Hippocampal formation (tissue), 2 donors: ENCODE measurements at places on chromosomes 4 and X.

- no peak for DNase-seq
Measured at GRCh38 chr4:7547368-7548040, 112.8 kb upstream of the PSAPL1 start.

DNA sequence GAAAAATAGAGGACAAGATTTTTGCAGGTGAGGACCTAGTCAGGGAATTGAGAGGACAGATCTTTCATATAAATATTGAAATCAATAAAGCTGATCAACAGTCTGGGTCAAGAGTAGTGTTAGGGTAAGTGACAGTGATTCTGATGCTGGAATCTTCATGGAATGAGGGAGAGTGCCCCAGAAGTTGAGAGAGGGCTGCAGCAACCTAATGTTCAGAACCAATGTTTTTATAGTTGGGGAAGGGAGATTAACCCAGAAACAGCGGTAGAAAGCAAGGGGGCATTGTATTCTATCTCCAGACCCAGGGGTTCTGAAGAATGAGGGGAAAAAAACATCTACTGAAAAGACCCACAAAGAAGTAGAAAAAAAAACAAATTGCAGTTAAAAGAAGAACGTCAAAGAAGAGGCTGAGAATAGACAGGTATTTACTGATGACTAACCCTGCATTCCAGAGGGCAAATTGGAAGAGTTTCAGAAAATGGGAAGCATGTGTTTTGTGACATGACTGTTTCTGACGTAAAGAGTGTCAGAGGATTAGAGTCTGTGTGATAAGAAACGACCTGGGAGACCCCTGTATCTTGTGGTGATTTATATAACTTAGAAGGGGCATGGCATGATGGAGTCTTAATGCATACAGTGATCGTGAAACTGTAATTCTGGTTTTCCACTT lies 819.6 kb upstream of the EPHA5 start:
- no peak for DNase-seq

GRCh38 chrX:69080855-69081465 lies 84.3 kb downstream of the PJA1 start:
- no peak for DNase-seq

GRCh38 chr4:85544751-85545150 lies 69.8 kb downstream of the ARHGAP24 start:
- DNase-seq = no peak

DNA sequence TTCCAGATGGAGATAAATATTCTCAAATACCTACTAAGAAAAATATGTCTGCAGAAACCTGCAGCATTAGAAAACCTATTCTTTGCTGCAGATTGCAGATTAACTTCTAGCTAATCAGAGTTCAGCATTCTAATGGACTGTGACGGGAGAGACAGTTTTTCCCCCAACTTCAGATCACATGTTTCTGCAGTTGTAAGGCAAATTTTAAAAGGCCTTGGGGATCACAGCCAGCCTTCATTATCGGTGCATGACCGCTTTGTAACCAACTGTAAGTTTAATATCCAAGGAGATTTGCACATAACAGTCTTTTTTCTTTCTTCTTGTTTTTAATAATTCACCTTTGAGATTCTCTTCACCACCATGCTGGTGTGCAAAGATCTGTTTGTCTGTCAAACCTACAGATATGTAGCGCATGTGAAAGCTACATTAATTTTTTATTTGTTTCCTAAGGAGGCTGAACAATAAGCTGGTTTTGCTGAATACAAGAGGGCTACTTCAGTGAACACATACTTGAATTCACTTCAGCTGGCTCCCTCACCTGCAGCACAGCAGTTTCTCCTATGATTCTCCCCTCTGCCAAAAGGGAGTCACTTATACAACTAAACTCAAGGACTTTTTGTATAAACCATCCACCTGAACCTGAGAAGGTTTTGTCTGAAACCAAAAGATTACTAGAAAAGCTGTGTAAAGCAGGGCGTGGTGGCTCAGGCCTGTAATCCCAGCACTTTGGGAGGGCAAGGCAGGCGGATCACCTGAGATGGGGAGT lies 488.5 kb downstream of the RPA4 start:
- DNase-seq = no peak

GRCh38 chrX:132631579-132632232 lies 142.9 kb upstream of the MBNL3 start:
- peak; percentile 5 for DNase-seq

- DNase-seq = no peak
Measured at GRCh38 chr4:143083756-143084472, 100.8 kb upstream of the USP38 start.

- no peak for DNase-seq
Measured at GRCh38 chr4:169147191-169147590, 123.6 kb downstream of the SH3RF1 start.
